ENCODE measurements at places on chromosomes 5 and 9.

- no peak for DNase-seq
These were observed 138.2 kb upstream of the OSMR start for GRCh38 chr5:38707352-38708210.

DNA sequence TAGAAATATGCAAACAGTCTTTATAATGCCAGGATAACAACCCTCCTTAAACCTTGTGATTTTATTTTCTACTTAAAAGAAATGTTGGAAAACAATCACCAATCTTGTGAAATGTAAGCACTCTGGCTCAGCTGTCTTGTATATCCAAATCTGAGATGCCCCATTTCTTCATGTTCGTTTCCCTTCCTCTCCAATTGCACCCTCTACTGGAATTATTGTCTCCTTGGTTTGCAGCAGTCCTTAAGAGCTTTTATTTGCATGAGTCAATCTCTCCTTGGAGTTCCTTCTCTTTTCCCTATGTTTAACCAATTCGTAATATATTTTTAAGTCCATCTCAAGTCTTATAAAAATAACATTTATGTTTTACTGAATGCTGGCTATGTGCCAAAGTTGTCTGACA, 362.0 kb upstream of the CDH10 start:
- DNase-seq, result no peak

DNA sequence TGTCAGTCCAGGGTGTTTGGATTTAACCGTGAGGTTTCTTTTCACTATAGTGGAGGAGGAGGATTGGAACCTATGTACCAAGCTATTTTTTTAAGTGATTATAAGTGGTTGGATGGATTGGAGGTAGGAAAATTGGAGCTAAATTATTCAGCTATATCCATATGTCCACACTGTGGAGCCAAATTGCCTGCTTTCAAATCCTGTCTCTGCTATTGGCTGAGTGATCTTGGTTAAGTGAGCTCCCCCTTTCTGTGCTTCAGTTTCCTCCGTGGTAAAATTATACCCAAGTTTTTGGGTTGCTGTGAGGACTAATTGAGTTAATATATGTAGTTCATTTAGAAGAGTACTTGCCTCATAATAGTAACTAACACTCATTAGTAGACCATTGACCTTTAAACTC, 2.5 kb downstream of the CENPP start:
- no peak for DNase-seq

GRCh38 chr5:150960791-150961396, 56.1 kb upstream of the ZNF300 start:
- no peak for DNase-seq

GRCh38 chr5:55187370-55187769, 14.4 kb upstream of the CDC20B start:
- DNase-seq, result no peak

GRCh38 chr5:167485061-167485774, 806.2 kb upstream of the WWC1 start:
- DNase-seq, result no peak

Data from neural crest cell (in vitro differentiated cells).